ENCODE measurements at places on chromosomes 3 and 15.

DNA sequence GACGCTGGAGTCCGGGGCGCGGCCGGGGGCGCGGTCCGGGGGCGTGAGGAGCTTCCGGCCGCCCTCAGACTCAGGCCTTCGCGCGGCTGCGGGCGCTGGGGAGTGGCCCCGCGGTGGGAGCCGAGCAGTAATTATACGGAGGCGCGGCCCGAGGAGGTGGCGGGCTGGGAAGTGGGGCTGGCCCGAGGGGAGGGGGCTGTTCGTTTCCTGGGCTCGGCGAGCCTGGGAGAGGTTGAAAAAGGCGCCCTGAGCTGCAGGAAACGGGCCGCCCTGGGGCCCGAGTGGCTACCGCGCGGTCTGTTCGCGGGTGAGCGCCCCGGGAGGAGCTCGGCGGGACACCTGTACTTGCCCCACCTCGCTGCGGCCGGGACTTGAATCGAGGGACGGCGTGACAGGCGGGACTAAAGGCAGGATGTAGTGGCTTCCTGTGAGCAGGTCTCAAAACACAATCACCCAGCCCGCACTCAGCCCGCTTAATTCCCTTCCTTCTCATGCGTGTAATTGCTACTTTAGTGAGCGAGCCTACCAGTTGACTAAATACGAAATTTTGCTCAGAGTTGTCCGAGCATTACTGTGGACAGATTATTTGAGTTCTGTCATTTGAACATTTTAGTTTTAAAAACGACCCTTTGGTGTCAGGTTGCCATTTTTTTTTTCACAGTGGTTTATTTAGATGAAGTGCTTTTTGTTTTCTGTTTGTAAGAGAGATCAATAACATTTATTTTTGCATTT is 860 bp downstream of the RASA2 start:
- DNase-seq = peak; percentile 96

- no peak for DNase-seq
Measured at GRCh38 chr3:7315037-7315436, 454.1 kb downstream of the GRM7 start.

- no peak for DNase-seq
Measured at GRCh38 chr3:28948685-28949084, 332.2 kb upstream of the RBMS3 start.

GRCh38 chr3:12288182-12289129 is at the start of gene PPARG:
TSS of gene PPARG (plus strand) at chr3:12289070. CDS start at chr3:12379712, 90,642 bp downstream.
- DNase-seq = no peak

GRCh38 chr3:72766866-72767265 is 81.4 kb downstream of the SHQ1 start:
- DNase-seq = no peak

GRCh38 chr3:159733194-159733860 is 255.3 kb upstream of the IL12A start:
- no peak for DNase-seq

DNA sequence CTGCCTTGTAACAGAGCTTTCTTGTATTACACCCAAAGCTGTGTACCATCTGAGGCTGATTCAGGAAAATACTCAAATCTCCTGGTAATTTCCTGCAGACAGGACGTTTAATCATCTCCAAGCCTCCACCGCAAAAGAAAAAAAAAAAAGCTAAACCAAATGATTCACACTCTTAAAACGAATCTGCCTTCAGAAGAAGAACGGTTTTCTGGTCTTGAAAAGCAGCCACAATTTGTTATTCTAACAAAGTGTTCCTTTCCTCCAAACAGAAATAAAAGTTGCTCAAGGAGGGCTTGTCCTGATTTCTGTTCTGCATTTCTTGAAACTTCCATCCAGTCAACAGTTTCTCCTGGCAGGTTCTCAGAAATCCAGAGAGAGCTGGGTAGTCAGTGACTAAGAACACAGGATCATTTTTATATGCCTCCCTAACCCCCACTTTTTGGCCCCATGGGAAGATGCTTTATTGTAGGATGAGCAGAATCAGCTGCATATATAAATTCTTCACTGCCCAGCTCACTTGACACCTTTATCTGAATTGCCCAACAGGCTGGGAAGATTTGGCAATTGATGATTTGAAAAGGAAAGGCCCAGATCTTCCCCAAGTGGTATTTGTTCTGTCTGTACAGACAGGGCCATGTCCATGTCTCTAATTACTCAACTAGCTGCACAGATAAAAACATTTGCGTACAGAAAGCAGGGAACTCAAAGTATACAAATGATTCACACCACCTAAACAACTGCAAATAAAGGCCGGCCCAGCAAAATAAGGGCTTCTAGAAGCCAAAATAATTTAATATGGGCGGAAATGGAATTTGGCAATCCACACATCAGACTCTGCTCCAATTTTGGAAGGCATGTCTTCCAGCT is 41.0 kb upstream of the PRICKLE2 start:
- DNase-seq = no peak

DNA sequence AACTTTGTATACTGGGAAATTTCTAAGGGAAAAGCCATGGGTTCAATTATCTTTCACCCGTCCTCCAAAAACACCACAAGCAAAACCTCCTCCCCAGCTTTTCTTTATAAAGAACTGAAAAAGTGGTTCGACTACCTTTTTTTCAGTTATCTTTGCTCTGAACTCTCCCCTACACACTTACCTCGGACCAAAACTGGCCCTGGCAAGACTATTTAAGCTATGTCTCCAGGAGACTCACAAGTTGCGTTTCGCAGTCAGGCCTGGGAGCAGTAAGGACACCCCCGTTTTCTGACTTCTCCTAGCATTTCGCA is 645 bp downstream of the COPS2 start:
- DNase-seq = no peak

- DNase-seq = no peak
Measured at GRCh38 chr3:79314544-79314943, 453.3 kb downstream of the ROBO1 start.

DNA sequence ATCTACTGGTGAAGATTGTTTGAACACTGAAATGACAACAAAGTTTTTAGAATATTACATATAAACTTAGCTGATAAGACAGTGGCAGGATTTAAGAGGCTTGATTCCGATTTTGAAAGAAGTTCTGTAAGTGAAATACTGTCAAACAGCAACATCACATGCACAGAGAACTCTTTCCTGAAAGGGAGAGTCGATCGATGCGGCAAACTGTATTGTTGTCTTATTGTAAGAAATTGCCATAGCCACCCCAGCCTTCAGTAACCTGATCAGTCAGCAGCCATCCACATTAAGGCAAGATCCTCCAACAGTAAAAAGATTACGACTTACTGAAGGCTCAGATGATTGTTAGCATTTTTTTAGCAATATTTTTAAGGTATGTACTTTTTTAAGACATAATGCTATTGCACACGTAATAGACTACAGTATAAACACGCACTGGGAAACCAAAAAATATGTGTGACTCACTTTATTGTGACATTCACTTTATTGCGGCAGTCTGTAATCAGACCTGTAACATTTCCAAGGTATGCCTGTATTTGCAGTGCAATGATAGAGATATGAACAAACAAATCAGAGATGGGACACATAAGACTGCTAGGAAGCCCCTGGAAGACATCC is 225.6 kb upstream of the UBE2E1 start:
- DNase-seq = no peak

GRCh38 chr15:38961931-38962330 is 397.3 kb upstream of the RASGRP1 start:
- DNase-seq = no peak

DNA sequence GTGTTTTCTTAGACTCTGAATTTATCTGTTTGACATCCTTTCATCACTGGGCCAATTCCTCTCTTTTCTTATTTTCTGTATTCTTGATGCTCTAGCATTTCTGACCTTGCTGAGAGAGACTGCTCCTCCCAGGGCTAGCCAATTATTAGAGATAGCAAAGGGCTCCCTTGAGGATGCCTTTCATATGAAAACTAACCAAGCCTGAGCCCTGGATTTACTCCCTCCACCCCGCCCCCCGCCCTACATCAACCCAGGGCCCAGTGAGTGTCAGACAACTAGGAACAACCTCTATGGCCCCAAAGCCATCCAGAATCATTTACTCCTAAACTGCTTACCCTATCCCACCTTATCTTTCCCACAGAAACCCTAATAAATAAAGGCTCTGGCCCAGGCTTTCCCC is 69.7 kb upstream of the LARS2 start:
- DNase-seq = no peak

DNA sequence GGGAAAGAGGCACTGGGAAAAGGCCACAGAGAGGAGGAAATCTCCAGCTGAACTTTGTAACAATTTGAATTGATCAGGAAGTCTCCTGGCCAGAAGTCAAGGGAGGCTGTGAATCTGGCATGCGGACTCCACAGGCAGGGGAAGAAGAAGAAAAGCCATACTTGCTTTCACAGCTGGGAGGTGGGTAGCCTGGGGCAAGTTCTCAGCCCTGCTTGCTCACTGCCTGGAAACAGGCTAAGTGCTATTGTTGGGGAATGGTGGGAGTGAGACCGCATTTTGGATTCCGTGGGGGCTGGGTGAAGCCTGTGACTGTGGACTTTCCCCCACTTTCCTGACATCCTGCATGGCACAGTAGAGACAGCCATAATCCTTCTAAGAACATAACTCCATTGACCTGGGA is 168.8 kb upstream of the CD96 start:
- no peak for DNase-seq

DNA sequence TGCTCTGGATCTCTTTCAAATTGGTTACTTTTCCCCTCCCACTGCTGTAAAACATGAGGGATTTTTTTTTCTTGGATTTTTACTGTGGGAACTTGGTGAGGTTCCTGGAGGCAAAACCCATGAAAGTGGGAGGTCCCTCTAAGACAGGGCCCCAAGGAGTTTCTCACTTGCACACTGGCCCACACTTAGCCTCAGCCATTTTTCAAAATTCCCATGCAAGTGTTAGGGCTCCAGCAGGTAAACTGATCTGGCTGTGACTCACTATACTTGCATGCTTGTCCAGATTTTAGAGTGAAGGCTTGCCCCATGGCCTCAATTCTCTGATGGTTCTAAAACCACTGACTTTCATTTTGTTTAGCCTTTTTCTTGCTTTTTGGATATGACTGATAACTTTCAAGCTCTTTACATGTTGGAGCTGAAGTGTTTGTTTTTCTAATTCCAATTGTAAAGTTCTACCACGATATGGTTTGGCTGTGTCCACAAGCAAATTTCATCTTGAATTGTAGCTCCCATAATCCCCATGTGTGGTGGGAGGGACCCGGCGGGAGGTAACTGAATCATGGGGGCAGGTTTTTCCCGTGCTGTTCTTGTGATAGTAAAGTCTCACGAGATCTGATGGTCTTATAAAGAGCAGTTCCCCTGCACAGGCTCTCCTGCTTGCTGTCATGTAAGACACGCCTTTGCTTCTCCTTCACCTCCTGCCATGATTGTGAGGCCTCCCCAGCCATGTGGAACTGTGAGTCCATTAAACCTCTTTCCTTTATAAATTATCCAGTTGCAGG is 37.7 kb downstream of the MCCC1 start:
- no peak for DNase-seq

DNA sequence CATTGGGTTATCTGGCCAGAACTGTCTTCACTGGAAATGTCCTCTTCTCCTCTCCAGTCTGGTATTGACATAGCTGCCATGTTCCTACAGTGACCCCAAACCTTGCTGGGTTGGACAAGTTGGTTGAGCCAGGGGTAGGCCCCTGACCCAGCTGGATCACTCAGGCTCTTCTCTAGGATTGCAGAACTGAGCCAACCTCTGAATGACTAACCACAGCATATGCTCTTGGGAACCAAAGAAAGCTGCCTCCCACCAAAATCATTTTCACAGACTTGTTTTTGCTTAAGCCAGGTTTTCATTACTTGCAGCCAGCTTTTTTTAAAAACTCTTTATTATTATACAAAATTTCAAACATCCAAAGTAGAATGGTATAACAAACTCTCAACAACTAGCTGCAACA is 41.4 kb downstream of the FSIP1 start:
- DNase-seq = no peak

GRCh38 chr3:27666708-27667107 is 55.4 kb downstream of the EOMES start:
- no peak for DNase-seq

DNA sequence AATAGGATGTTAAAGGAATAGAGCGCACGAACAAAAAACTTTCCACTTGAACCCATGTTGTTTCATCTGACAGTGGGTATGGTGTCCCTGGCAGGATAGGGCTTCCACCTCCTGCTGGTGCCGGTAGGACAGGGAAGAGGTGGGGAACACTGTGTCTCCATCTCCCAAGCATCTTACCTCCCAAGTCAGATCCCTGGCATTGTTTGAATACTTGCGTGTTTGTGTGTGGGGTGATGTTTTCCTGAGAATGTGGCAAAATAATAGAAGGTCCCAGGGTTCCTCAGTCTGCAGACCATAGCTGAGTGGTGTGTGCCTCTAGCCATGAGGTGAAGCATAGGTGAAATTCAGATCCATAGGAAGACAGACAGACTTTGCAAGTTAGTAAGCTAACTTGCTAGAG is 119.4 kb downstream of the IGF1R start:
- no peak for DNase-seq
